ENCODE measurements at places on chromosomes 1 and 21.

DNA sequence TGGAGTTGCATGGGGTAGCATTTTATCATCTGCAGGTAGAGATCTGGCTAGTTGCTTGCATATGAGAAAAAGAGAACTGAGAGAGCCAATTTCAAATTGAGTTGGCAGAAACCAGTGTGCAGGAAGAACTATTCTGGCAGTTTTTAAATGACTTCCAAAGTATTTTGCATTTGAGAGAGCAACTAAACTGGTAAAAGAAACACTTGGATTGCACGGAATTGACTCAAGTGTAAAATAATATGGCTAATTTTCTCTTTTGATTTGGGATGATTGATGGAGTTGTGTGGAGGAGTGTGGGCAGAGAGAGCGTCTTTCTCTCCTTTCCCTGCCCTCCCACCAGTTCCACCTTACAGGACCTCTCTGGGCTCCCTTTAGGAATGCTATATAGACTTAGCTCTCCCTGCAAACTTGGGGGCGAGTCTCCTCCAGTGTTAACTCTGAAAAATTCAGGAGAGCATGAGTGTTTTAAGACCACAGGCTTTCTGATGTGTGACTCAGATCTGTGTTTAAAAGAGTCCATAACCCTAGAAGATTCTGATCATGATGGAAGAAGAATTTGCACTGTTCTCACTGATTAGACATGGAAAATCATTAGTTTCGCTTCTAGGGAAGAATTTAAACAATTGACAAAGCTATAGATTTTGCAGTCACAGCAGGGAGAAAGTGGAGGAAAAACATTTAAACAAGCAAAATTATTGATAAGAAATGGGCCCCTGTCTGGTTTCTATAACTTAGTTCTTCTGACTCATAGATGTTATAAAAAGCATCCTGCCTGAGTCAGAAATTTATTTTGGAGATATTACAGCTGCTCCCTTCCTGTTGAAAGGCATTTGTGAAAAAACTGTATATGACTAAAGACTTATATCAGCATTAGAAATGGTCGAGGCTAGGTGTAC is 24.9 kb upstream of the CTBS start:
- DNase-seq: no peak

DNA sequence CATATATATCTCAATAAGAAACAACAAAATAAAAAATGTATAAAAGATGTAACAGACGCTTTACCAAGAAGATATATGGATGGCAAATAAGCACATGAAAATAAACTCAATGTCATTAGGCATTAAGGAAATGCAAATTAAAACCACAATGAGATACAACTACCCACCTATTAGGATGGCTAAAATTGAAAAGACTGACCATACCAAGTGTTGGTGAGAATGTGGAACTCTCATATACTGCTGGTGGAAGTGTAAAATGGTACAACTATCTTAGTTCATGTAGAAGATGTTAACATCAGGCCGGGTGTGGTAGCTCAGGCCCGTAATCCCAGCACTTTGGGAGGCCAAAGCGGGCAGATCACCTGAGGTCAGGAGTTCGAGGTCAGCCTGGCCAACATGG is 42.3 kb upstream of the TTC22 start:
- no peak for DNase-seq

GRCh38 chr1:187755536-187755935 is 926.8 kb downstream of the PLA2G4A start:
- DNase-seq: no peak

GRCh38 chr1:207971331-207972219 is 60.6 kb upstream of the CD34 start:
- DNase-seq: no peak

DNA sequence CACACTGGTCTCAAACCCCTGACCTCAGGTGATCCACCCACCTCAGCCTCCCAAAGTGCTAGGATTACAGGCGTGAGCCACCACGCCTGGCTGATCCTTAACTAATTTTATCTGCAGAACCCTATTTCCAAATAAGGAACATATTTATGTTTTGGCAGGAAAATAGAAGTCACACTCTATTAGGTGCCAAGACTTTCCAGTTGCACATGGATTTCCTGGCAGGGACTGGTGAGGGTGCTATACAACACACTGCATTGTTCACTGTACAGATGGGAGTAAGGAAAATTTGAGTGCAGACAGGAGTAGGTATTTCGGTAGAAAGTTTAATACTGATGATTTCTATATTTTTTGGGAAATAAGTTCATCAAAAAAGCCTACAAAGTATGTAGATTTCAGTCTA is 605.3 kb upstream of the B3GALT2 start:
- no peak for DNase-seq

DNA sequence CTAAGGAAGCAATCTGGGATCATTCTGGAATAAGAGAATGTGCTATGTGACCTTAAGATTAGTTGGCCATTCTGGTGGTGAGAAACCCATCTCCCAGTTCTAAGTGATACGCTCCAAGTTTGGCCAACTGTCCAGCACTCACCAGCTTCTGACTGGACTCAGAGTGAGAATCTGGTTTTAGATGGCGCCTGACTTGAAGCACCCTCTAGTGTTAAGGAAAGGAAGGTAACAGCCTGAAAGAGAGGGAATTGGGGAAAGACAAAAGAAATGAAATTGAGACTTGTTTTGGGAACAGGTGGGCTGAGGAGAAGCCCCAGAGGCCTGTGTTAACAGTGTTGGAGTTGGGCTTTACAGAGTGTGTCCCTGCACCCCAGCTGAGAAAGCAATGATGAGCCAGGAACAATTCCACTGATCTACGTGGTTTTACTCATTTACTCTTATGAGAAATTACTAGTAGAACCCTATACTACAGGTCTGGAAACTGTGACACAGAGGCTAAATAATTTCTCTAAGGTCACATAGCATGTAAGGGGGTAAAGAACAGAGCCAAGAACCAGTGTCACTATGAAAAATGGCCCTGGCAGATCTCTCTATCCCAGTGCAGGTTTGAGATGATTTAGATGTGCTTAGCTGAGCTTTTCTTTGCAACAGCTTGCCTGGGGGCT is 9.3 kb upstream of the FCAMR start:
- no peak for DNase-seq

DNA sequence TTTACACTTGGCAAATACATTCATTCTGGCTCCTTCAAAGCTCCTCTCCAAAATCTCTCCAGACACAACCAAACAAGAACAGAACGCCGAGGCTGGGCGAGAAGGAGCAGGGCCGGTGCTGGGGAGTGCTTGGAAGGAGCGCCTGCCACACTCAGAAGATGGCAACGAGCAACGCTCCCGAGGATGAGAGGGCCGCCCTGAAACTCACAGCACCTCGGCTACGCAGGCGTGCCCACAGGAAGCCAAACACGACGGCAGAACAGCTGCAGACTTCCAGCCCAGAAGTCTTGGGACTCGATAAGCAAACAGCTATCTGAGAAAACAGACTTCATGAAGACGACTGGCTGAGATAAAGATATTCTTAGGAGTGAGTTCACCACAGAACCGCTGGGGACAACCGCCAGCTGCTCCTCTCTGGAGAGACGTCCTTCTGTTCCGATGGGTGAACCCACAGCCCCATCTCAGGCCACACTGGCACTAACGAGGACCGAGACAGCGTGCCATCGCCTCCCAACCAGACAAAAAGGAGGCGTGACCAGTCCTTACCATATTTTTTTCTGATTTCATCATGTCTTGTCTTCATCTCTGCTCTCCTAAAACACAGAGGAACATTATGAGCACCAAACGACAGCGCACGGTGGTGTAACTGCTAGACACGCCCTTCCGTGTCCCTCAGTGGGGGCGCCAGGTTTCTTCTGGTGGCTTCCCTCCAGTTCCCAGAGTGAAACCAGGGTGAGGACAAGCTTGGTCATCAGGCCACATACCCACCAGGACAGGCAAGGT is 18.6 kb downstream of the PTTG1IP start:
- DNase-seq: no peak

GRCh38 chr1:21362096-21362495 is 71.8 kb upstream of the ECE1 start:
- DNase-seq: no peak

GRCh38 chr1:236072001-236072400 is 7.1 kb upstream of the NID1 start:
- no peak for DNase-seq

- DNase-seq: no peak
Observed at GRCh38 chr1:4838231-4838630, 183.8 kb downstream of the AJAP1 start.

Measured in CD4-positive, alpha-beta T cell treated with Interleukin-10 for 1 hour (primary cell).